NB4 (cell line): ENCODE measurements at places on chromosomes 1 and 21.

- DNase-seq: peak; percentile 43
These were observed 22.9 kb upstream of the MTF2 start for GRCh38 chr1:93056214-93056613.

DNA sequence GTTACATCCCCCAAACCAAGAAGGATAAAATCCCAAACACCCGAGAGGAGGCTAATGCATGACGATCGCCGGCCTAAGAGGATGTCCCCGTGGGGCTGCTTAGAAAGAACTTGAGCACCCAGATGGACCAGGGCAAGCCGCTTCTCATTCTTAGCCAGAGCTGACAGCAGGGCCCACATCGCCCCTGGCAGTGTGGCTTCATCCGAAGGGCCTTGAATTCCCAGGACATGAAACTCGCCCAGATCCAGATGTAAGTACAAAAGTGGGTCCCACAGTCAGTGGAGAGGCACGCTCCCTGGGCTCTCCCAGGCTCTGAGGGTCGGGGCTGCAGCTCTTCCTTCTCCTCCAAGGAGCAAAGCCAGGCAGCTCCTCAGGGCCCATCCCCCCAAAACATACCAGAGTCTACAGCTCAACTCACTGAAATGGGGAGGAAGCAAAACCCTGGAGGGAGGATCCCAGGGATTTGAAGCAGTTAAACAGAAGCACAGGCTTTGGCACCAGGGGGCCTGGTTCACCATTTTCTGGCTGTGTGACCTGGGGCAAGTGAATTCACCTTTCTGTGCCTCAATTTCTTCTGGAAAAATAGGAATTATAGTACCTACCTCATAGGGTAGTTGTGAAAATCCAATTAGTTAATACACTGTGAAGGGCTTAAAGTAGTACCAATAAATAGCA, 85.6 kb downstream of the MAN1C1 start:
- no peak for DNase-seq

- no peak for DNase-seq
These were observed 11.4 kb downstream of the KCNJ15 start for GRCh38 chr21:38267991-38268863.

DNA sequence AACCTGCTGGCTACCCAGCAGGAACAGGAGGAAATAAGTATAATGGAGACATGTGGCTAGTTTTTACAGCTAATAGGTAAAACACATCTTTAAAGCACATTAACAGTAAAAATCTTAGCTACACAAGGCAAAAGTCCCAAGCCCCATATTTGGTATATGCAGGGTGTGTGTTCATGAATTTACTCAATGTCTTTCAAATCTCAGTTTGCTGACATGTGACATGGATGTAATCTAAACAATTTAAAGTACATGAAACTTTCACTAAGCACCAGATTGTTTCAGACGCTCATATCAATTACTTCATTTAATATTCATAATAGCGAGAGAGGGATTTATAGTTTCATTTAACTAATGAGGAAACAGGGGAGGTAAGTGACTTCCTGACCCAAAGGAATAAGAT, 3.9 kb downstream of the TACSTD2 start:
- DNase-seq: no peak

- DNase-seq: no peak
These were observed 37.2 kb downstream of the LACTBL1 start for GRCh38 chr1:22935433-22935832.

GRCh38 chr1:29625084-29625420, 388.7 kb downstream of the PTPRU start:
- DNase-seq: no peak

- no peak for DNase-seq
These were observed 81.9 kb downstream of the SPATA17 start for GRCh38 chr1:217712925-217713597.

- peak; percentile 79 for DNase-seq
These were observed 3.1 kb downstream of the SMIM1 start for GRCh38 chr1:3775490-3776230.

- DNase-seq: no peak
These were observed 463.8 kb downstream of the MATN1 start for GRCh38 chr1:30259631-30260030.

DNA sequence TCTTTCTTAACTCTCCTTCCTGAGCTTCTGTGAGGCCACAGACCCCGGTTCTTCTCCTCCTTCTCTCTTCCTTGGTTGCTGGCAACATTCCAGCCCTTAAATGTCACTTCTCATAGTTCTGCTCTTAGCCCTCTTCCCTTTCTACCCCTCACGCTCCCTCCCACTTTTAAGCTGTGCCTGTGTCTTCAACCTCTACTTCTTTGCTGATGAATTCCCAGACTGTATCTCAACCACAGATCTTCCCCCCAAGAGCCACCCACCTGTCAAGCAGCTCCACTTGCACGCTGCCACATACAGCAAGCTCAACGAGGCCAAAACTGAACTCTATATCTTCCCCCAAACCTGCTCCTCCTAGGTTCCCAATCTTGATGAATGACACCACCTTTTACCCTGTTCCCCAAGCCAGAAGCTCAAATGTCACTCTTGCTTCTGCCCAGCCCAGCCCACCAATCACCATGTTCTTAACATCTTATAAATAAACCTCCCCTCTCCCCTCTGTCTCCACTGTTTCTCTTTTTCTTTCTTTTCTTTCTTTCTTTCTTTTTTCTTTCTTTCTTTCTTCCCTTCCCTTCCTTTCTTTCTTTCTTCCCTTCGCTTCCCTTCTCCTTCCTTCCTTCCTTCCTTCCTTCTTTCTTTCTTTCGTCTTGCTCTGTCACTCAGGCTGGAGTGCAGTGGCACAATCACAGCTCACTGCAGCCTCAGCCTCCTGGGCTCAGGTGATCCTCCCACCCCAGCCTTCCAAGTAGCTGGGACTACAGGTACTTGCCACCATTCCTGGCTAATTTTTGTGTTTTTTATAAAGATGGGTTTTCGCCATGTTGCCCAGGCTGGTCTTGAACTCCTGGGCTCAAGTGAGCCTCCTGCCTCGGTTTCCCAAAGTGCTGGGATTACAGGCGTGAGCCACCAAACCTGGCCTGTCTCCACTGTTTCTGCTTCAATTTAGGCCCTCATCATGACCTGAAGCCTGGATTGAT, 19.8 kb upstream of the PTP4A2 start:
- DNase-seq: peak; percentile 86

DNA sequence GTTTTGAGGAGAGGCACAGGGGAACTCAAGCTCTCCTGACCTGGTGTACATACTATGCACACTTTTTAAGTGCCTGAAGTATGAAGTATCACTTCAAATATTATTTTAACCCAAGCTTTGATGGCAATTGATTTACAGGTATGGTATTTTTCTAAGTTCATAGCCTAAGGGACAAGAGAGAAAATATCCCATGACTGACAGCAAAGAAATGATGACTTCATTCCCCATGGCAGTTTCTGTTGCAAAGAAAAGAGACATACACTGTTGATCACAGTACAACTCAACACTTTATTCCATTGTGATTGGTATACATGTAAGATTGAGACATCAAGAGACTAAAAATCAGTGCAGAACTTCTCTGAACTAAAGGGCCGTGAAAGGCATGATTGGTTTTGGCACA, 41.8 kb upstream of the BCL10 start:
- DNase-seq: no peak

- DNase-seq: peak; percentile 83
These were observed 19.4 kb downstream of the PRPF38A start for GRCh38 chr1:52423771-52424170.

DNA sequence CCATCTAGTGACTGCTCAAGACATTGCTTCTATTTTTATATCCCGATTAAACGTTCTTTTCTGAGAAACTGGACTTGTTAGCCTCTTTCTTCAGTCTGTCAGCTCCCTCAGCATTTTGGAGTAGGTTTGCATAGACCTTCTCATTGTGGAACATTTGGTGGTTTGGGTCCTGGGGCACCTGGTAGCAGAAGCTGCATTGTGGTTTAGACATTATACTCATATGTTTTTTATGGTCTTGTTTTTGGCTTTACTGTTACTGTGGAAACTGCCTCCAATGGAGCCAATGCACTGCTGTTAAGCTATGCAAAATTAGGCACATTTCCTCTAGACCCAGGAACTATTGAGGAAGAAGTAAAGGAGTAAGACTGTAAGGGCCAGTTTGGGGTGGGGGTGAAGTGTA, 36.7 kb upstream of the LRRC8B start:
- DNase-seq: peak; percentile 65

GRCh38 chr1:162716123-162716522, 74.4 kb upstream of the HSD17B7 start:
- no peak for DNase-seq
